ENCODE measurements at places on chromosomes 13 and 19.

DNA sequence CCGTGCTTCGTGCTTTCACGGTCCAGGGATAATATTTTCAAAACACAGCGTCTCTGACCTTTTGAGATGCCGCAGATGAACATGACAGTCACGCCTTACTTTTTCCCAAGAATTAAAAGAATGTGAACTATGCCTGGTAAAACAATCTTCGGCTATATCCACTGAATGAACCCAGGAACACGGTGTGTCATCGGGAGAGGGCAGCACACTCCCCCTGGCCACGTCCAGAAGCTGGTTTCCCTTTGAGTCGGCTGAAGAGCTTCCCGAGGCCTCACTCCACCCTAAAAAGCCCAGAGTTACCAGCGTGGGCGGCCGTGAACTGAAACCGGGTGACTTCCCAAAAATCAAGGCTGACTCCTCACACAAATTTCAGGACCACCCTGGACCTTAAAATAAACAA lies 22.9 kb upstream of the SHISA2 start:
- no peak for DNase-seq

DNA sequence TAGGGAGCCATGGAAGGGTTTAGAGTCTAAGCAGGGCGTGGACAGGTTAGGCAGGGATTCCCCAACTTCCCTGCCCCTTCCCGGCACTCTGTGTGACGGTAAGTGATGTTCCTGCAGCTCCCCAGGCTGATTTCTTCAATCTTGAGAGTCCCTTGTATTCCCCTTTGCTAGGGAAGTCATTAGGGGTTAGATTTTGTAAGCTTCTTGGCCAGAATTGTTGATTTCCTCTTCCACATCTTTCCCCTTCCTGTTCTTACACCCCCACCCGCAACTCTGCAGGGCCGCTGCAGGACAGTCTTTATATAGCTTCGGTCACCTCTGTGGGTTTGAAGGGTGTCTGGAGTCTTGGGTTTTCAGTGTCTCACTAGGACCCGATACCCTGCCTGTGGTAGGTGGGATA lies 10.6 kb upstream of the ADGRE1 start:
- no peak for DNase-seq

DNA sequence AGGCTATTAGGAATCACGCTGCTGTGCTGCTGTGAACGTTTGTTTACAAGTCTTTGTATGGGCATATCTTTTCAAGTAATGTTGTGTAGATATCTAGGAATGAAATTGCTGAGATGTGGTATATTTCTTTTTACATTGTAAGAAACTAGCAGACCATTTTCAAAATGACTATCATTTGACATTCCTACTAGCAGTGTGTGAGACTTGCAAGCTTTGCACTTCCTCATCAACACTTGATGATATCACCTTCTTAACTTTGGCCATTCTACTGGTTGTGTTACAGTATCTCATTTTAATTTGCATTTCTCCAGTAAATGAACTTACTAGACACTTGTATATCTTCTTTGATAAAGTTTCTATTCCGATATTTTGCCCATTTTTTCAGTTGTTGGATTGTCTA lies 12.1 kb downstream of the METTL21C start:
- DNase-seq: no peak

GRCh38 chr19:49975051-49975450 lies 14.1 kb upstream of the SIGLEC11 start:
- DNase-seq: no peak

- no peak for DNase-seq
These were observed 8.2 kb downstream of the SLC25A30 start for GRCh38 chr13:45410001-45410400.

DNA sequence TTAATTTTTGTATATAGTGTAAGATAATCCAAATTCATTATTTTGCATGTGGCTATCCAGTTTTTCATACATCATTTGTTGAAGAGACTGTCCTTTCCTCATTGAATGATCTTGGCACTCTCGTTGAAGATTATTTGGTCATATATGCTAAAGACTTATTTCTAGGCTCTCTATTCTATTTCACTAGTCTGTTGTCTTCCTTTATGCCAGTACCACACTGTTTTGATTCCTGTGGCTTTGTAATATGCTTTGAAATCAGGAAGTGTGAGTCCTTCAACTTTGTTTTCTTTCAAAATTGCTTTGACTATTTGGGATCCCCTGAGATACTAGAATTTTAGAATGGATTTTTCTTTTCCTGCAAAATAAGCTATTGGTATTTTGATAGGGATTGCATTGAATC lies 24.5 kb downstream of the FNDC3A start:
- no peak for DNase-seq

GRCh38 chr13:113783200-113783881 lies 24.3 kb downstream of the TMEM255B start:
- no peak for DNase-seq

GRCh38 chr13:97570442-97570841 lies 136.5 kb downstream of the RAP2A start:
- DNase-seq: no peak

GRCh38 chr13:29081036-29081435 lies 260.9 kb downstream of the MTUS2 start:
- no peak for DNase-seq

GRCh38 chr13:80199585-80200292 lies 141.2 kb downstream of the SPRY2 start:
- DNase-seq: no peak

DNA sequence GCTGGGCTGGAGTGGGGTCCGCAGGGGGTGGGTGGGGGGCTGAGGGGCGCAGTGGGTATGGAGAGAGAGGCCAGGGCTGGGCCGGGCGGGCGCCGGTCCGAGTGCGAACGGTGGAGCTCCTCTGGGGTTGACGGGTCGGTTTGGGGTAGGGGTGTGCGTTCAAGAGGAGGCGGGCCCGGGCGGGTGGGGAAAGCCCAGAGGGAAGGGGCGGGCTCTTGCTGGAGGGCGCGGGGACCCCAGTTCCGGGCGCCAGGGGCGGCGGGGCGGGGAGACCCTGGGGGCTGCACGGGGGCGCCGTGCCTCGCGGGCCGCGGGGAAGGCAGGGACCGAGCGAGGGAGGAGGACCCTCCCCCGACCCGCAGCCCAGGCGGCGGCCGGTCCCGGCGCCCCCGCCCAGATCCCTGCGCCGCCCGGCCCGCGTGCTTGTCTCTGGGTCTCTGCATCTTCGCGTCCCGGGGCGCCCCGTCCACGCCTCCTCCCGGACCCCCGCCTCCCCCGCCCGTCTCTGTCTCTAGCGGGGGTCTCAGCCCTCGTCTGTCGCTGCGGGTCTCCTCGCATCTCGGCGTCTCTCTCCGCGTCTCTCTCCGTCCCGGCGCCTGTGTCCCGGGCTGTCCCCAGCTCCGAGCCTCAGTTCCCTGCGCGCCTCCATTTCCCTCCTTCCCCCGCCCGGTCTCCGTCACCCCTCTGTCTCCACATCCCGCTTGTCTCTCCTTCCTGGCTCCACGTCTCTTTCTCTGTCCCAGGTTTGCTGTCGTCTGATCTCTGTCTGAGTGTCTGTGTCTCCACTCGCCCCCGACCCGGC lies 8.3 kb upstream of the SHISA7 start:
- no peak for DNase-seq

DNA sequence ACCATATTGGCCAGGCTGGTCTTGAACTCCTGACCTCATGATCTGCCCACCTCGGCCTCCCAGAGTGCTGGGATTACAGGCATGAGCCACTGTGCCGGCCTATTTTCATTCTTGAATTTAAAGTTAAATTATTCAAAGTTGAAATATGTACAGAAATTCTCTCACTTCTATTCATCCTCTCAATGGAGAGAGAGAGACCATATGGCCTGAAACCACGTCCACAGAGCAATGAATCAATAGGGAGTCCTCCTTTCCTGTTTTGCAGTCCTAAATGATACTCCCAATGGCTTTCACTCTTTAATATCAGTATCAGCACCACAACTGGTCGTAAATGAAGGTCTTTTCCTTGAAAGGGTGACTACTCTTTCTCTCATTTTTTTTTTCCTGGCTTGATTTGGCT lies 30.5 kb upstream of the KCTD4 start:
- DNase-seq: no peak

DNA sequence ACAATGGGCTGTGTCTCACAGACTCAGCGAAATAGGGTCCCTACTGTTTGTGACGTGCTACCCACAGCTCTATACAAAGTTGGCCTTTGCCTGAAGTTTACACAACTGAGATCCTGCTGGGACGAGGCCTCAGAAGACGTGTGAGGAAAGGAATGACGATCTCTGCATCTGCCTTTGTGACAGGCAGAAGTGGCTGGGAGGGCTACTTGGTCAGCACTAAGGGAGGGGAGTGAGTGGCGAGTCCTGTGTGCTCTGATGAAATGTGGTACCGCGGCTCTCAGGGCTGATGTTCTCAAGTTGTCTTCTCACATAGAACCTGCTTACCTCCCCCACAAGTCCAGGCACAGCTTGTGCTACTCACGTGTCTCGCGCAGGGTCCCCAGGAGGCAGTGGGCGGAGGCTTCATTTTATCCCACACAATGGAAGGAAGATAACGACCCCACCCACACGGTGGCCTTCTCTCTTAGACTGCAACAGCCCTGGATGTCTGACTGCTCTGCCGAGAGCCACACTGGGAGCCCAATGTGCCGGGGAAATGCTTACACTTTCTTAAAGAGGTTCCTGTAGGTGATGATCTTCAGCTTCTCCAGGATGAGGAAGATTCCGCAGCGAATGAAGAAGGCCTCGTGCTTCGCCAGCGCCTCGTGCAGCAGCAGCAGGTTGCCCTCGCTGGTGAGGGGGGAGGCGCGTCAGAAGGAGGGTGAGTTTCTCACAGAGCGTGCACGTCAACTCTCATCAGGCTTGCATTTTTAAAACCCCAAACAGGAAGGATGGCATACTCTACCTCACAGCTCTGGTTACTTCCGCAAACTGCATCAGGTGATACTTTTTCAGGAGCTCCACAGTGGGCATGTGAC lies 21.2 kb downstream of the PROZ start:
- no peak for DNase-seq

- DNase-seq: no peak
These were observed 38.2 kb downstream of the ARRDC2 start for GRCh38 chr19:18046059-18046718.

DNA sequence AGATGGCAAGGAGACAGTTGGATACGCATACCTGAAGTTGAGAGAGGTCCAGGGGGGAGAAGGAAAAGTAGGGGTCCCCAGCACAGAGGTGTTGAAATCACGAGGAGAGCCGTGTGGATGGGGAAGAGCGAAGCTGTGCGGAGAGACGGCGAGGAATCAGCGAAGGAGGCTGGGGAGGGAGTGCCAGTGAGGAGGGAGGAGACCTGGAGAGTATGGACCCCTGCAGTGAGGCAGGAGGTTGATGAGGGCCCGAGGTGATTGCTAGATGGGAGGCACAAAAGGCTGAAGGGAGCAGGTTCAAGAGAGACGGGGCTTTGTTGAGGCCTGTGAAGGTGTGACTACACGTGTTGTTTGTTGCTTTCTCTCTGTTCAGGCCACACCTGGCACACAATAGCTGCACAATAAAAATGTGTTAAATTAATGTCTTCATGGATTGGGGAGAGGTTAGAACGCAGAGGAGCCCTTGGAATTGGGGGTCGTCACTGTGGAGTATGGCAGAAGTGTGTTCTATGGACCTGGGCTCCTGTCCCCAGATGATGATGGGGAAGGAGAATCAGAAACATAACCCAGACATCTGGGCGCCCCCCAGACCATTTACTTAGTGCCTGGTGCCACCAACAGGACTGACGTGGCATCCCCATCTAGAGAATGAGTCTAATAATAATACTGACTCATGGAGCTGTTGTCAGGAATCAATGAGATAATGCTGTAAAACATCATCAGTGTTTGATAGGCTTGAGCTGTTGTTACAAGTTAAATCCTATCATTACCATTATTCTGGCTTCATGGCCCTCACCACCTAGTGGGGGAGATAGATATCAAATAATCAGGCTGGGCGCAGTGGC lies 137.5 kb downstream of the SIPA1L3 start:
- DNase-seq: no peak

- DNase-seq: no peak
These were observed 580 bp downstream of the EIF3K start for GRCh38 chr19:38619361-38620174.

- DNase-seq: no peak
These were observed 216.0 kb upstream of the HTR2A start for GRCh38 chr13:47112903-47113299.

GRCh38 chr19:41699968-41700323 lies 8.5 kb upstream of the CEACAM5 start:
- no peak for DNase-seq

- no peak for DNase-seq
These were observed 1.1 kb downstream of the PRODH2 start for GRCh38 chr19:35811317-35812219.

GRCh38 chr19:49570138-49570856 lies 10.1 kb downstream of the NOSIP start:
- DNase-seq: no peak

- DNase-seq: no peak
These were observed 31.5 kb upstream of the MYO16 start for GRCh38 chr13:108597943-108598342.

- no peak for DNase-seq
These were observed 220.7 kb downstream of the RFC3 start for GRCh38 chr13:34038541-34039068.

DNA sequence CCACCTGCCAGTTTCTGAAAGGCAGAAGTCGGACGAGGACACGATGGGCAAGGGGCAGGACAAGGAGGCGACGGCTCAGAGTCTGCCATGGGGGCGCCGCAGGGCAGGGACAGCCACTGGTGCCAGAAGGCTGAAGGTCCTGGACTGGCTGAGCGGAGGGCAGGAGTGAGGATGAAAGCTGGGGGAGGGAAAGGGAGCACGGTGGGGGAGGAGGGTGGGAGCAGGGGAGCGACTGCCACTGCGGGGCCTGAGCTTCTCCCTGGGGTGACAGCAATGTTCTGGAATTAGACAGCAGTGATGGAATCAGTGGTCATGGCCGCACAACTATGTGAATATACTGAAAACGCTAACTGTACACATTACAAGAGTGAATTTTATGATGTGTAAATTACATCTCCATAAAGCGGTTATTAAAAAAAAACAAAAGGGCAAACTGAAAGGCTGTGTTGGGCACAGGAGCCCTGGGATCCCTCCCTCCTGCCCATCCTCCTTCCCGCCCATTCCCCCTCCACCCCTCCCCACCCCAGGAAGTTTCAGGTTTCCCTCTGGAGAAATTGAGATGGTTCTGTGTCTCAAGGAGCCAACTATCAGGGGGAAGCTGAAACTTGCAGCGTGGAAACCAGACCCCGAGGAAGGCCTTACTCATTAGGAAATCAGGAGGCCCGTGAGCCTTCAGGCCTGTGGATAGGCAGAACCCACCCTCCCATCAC lies 15.9 kb downstream of the MLLT1 start:
- no peak for DNase-seq

GRCh38 chr13:52969373-52969772 lies 59.2 kb upstream of the OLFM4 start:
- no peak for DNase-seq

- no peak for DNase-seq
These were observed 74.9 kb downstream of the WTIP start for GRCh38 chr19:34556488-34556887.

DNA sequence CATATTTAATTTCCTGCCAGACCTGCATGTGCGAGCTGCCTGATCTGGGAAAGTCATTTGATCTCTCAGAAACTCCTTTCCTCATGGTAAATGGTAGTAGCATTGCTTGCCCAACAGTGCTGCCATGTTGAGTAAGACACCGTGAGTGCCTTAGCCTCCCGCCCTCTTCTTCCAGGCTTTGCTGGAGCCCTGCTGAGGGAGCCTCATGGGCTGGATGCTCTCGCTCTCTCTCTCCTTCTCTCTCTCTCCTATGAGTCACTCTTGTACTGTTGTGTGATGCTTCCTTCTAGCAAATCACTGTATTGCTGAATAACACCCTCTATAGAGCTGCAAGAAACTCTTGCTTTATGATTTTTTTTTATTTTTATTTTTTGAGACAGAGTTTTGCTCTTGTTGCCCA lies 365.5 kb downstream of the UQCRFS1 start:
- DNase-seq: no peak

GRCh38 chr19:45477713-45478453 lies 10.1 kb downstream of the FOSB start:
- DNase-seq: no peak

GRCh38 chr19:29277102-29277501 lies 64.2 kb upstream of the UQCRFS1 start:
- no peak for DNase-seq

Measured in left renal pelvis (tissue), 4 donors.